Tibial nerve (tissue), 4 donors: ENCODE measurements at places on chromosomes 12 and 14. TPM values are rescaled to one million over a fixed set of nuclear protein-coding genes. Genes with fewer than 3 reads are reported as not detected.

DNA sequence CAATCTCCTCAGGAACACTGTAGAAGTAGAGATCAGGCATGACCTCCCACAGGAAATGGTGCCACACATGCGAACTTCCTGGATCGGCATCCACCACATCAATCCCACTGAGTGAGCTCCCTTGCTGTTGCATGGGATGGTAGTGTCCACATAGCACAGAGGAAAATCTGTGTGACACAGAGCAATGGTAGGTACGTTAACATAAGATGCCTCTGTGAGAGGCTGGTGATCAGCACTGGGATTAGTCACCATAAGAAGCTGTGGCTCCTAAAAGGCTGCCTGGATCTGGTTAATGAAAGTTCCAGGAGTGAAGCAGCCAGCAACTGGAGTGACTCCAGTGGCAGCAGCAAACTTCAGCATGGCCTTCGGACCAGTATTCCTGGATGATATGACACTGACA, 21.8 kb downstream of the WDHD1 start:
- no peak for DNase-seq

DNA sequence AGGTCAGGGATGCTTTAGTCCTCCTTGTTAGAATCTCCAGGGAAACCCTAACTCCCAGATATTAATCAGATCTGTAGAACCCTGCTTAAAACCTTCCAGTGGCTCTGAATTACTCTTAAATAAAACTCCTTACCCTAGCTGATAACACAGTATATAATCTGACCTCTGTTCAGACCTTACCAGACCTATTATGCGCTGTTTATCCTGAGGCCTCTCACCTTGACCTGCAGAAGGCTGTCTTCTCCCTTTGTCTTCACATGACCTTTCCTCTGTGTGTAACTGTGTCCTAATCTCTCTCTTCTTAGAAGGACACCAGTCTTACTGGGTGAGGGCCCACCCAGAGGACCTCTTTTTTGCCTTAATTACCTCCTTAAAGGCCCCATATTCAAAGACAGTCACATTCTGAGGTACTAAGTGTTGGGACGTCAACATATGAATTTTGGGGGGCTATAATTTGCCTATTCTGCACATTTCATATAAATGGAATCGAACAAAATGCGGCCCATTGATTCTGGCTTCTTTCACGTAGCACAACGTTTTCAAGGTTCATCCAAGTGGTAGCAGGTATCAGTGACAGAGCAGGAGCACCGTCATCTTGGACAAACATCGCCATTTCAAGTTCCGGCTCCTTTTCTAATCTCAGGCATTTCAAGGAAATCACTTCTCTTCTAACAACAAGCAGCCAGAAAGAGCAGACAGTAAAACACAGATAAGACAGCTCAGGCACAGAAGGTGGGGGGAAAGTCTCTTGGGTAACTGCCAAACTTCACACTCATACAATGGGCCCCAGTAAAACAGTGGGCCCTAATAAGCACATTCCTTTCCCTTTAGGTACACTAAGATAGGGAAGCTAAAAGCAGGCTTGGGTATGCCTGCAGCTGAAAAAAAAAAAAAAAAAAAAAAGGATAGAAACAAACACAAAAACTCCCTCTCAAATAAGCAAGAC, 200.2 kb upstream of the NUDT4 start:
- DNase-seq = no peak

- DNase-seq = no peak
Measured at GRCh38 chr14:78519863-78520262, 349.7 kb downstream of the NRXN3 start.

GRCh38 chr14:103318750-103319419, 15.2 kb upstream of the EIF5 start:
- no peak for DNase-seq

DNA sequence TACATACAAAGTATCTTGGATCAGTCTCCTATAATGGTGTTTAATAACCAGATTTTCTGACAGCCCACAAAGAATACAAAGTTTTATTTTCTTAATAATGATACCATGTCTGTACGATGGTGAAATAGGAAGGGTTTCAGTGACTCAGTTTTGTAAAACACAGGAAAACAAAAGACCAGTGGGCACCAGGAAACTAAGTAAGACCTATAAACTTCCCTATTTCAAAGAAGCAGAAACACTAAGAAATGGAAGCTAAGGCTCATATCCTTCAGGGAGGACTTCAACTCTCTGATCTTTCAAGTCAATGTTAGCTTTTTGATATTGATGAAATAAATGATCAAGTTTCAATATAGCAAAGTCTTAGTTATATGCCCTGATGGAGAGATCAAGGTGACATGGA, 196.0 kb downstream of the DUSP6 start:
- no peak for DNase-seq

DNA sequence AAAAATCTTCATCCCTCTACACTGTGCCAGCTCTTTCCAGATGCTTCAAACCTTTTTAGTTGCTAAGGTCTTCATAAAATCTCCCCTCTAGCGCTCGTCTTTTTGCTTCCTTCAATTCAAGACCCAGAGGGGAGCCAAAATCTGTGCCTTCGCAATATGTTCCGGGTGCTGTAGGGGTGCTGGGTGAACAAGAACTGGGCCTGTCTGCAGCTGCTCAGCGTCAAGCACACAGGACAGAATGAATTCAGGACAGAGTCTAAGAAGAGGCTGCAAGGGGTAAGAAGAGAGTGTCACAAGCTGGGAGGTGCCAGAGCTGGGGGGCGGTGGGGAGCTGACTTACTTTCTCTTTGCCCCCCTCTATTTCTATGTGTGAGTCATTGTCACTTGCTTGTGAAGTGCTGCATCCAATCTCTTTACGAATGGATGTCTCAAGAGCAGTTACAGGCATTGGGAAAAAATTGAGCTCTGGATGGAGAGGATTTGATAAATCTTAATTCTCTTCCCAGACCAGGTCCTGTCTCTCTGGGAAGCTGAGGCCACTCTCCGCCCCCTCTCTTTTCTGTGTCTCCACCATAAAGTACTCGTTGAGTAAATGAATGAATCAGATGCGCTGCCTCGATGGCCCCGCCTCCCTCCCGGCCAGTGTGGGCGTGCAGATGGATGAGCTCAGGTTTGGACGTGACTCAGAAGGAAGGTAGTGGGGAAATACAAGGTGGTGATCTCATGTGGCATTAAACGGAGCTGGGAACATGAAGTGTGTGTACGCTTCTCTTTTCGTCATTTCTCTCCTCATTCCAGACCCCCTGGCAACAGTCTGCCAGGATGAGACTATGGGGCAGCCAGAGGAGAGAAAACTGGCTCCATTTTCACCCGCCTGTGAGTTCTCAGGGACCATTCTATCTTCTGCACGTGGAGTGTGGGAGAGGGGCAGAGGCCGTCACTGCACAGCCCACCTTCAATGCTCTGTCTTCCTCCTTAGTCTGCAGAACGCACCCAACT, 91.3 kb downstream of the TSPAN9 start:
- DNase-seq = no peak

- DNase-seq = no peak
Measured at GRCh38 chr14:61940666-61941420, 178.6 kb downstream of the SNAPC1 start.

GRCh38 chr14:89574420-89574819, 157.4 kb upstream of the FOXN3 start:
- DNase-seq = no peak

DNA sequence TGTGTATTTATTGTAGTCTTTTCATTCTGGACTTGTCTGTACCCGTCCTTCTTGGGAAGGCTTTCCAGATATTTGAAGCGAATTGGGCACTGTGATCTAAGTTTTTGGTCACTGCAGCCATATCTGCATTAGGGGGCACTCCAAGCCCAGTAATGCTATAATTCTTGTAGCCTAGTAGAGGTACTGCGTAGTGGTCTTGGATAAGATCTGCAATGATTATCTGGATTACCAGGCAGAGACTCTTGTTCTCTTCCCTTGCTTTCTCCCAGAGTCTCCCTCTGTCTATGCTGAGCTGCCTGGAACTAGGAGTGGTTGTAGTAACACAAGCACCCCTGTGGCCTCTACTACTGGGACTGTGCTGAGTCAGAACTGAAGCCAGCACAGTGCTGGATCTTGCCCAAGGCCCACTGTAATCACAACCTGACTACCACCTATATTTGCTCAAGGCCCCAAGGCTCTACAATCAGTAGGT, 30.0 kb downstream of the SLC38A2 start:
- no peak for DNase-seq

- DNase-seq = no peak
Measured at GRCh38 chr14:103391048-103391447, 5.8 kb downstream of the MARK3 start.

- DNase-seq = no peak
Measured at GRCh38 chr12:125329239-125330102, 264.2 kb downstream of the AACS start.

DNA sequence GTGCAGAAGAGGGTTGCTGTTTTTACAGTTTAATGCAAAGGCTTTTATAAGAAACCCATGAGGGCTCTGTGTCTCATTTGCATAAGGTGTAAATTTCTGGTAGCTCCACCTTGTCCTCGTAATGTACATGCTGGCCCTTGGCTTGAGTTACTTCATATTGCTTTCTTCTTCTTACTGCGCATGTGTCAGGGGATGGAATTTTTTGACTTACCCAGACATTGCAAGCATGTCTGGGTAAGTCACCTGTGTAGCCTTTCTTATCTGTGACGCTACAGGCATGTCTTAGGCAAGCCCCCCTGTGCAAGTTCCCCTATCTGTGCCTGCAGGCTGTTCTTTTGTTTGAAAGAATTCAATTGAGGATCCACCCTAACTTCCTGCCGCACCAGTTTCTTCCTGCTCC, 274.2 kb downstream of the ETNK1 start:
- DNase-seq = no peak

DNA sequence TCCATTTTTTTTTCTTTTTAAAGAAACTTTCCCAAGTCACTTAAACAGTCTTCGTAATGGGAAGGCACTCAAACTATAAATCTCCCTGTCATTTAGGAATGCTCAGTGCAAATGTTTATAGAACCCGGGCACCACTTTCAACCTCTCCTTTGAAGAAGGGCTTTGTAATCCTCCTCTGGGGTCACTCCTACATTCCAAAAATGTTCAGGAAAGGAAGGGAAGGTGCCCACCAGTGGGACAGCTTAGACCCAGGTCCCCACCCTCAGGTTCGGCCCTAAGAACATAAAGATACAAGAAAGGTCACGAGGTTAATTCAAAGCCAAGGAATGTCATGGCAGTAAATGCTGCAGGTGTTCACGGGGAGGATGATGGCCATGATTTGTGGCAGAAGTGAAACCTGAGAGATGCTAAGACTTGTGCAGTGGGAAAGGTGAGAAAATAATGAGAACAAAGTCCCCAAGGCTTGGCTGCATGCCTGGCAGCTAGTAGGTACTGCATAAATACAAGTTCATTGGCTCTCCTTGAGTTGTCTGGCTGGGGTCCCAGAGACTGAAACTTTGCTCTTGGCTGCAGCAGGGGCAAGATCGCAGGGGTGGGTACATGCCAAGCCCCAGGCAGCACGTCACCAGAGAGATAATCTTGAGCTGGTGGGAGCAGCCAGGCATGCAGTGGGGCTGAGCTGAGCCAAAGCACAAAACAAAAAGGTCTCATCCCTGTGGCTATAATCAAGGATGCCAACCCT, 21.1 kb downstream of the KRT18 start:
- no peak for DNase-seq

DNA sequence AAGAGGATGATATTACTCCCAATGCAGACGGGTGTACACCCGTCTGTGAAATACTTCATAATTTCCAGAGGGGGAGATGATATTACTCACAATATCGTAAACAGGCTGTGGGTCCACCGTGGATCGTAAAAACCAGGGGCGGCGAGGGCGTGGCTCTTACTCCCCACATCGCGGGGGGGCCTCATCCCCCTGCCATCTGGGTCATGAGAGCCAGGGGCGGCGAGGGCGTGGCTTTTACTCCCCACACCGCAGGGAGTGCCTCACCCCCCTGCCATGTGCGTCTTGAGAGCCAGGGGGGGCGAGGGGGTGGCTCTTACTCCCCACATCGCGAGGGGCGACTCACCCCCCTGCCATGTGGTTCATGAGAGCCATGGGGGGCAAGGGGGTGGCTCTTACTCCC, 86.2 kb upstream of the GNG2 start:
- DNase-seq = no peak

DNA sequence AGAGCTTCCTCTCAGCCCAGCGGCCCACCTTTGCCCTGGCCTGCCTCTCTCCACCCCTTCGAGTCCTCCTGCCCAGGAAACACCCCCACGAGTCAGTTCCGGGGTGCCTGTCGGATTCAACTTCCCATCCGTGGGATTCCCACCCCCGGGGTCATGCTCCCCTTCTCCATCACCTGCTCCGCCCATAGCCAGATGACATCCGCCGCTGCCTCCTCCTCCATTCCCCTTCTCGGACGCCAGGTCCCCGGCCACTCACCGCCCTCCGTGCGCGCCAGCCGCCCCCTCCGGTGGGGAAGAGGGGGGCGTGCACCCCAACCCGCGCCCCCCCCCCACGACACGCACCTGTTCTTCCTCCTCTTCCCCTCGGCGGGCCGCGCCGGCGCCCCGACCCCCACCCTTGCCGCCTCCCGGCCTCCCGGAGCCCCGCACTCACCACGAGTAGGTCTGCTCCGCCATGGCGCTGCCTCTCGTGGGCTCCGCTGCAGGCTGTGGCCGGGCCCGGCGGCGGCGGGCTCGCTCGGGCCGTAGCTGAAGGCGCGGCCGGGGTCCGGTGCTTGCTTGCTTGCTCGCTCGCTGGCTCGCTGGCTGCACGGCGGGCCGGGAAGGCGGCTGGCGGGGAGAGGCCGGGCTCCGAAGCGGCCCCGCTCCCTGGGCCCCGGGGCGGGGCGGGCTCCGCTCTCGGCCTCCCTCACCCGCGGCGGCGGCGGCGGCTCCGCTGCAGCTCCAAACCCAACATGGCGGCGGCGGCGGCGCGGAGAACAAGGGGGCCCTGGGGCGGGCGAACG, 554 bp downstream of the SPPL3 start:
- peak; percentile 23 for DNase-seq

- DNase-seq = no peak
Measured at GRCh38 chr12:70154960-70155589, 88.2 kb upstream of the CNOT2 start.

- DNase-seq = no peak
Measured at GRCh38 chr12:43159506-43159905, 392.5 kb downstream of the ADAMTS20 start.

GRCh38 chr14:99393059-99393655, 87.5 kb downstream of the SETD3 start:
- DNase-seq = no peak

DNA sequence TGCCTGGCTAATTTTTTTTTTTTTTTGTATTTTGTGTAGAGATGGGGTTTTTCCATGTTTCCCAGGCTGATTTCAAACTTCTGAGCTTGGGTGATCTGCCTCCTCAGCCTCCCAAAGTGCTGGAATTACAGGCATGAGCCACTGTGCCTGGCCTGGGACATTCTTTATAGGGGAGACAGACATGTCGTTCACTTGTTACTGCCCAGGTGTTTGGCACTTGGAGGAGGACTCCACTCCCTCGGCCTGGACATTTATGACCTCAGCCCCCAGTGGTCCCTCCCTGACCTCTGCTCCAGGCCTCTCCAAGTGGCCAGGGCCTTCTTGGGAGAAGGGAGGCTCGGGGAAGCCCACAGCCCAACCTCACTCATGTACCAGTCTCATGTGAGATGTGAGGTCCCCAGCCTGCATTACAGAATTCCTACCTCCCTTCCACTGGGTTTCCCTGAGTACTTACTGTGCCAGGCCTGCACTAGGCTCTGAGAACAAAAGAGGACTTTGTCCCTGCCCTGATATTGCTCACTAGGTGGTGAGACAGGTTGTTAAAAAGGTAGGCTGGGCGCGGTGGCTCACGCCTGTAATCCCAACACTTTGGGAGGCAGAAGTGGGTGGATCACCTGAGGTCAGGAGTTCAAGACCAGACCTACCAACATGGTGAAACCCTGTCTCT, 9.7 kb upstream of the POP5 start:
- DNase-seq = no peak

The LTBR gene
- total RNA-seq = 168 TPM

The ZNF664 gene
- 78.0 TPM for total RNA-seq

The EGLN3 gene
- total RNA-seq = 6.9 TPM

The ETNK1 gene
- total RNA-seq = 31.5 TPM

The TMEM253 gene
- total RNA-seq = not detected

The FNTB gene
- total RNA-seq = 33.5 TPM

The CCDC88C gene
- total RNA-seq = 6.1 TPM
